ENCODE measurements at places on chromosomes 13 and 19.

DNA sequence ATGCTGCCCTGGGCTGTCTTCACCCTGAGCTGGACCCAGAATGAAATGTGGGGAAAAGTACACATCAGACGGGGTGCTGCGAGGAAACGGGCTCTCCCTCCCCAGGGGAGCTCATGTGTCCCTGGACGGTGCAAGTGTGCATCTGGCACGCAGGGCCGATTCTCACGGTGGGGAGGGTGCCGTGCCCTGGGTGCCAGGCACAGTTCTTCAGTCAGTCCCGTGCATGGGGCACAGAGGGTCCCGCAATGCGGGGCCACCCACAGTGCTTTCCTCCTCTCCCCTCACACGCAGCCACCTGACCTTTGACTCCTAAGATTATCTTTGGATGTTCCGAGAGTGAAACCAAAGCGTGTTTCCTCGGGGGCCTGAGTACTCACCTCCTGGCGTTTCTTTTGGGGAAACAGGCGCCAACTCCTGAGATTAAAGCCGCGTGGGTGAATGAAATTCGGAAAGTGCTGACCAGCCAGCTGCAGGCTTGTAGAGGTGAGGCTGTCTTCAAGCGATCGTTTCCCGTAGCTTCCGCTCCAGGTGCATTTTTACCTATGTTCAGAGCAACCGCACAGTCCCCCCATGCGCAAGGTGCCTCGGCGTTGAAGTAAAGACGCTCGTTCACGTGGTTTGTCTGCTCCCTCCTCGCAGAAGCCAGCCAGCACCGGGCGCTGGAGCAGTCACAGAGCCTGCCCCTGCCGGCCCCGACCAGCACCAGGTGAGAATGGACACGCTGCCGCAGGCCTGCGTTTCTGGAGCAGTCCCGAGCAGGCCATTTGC, 17.5 kb upstream of the F7 start:
- no peak for DNase-seq

DNA sequence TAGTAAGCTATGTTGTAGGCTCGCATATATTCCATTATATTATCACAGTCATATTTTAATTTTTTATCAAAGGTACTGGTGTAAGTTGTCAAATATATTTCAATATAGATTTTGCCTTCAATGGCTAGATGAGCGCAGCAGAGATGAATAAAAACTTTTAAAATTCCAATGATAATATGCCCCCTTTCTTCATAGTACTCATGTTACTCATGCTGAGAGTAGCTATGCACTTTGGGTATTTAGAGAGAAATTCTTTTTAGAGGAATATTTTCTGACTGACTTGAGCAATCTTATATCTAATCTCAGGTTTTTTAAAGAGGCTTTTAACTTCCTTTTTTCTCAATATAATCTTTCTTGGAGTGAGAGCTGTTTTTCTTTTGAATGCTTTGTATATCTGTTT, 11.4 kb downstream of the ZNF254 start:
- no peak for DNase-seq

DNA sequence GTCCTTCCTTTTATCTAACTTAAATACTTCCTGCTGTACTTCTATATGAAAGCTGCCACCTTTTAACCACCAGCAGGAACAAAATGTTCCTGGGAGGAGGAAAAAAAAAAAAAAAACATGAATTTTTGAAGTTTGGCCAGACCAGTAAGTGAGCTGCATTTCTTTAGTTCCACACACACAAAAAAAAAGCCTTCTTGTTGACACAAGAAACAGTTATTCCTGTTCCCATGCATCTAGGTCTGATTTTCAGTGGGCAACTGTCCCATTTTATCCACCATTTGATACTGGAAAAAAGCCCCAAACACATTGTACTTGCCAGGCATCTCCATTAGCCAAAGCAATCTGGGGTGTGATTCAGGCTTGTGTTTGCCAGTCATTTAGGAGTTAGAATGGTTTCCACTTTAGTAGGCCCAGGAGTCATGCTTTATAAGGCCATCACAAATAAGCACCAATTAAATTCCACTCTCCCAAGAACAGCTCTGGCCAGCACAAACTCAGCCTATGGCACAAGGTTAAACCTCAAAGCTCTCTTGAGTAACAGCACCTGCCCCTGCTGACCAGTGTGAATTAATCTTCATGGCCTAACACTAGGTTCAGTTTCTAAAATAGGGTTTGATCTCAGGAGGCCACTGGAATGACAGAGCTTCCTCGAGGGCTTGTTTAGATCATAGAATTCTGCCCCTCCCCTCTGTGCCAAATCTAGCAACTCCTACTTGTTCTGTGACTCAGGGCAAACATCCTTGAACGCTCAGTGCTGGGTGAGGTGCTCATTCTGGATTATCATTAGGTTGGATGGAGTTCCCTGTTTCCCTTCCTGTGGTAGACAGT, 67.1 kb downstream of the NUFIP1 start:
- no peak for DNase-seq

- DNase-seq = peak; percentile 9
These were observed 17.7 kb downstream of the RFX2 start for GRCh38 chr19:6092329-6093286.

- DNase-seq = no peak
These were observed 82.5 kb downstream of the CHST8 start for GRCh38 chr19:33704271-33704670.

DNA sequence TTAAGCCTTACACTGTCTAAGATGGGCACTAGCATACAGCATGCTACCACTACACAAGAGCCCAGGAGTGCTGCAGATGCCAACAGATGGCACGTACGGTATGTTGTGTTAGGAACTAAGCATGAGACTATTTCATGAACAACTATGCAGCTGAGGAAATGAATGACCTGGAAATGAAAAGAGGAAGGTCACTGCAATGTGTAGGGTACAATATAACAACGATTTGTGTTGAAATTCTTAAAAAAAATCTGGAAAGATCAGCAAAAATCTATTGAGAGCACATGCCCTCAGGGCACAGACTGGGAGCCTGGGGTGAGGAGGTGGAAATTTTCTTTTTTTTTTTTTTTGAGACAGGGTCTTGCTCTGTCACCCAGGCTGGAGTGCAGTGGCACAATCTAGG, 14.4 kb downstream of the HAUS8 start:
- DNase-seq = no peak

DNA sequence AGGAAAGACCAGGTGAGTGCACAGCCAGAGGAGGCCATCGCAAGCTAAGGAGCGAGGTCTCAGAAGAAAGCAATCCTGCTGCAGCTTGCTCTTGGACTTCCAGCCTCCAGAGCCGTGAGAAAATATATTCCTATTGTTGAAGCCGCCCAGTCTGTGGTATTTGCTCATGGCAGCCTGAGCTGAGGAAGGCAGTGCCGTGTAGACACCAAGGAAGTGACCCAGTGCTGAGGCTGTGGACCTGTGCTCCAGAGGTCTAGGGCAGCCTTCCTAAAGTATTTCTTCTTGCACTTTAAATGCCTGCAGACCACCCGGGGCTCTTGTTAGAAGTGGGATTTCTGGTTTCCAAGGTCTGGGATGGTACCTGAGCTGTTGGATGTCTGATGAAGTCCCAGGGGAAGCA, 158.5 kb upstream of the KL start:
- DNase-seq = no peak

DNA sequence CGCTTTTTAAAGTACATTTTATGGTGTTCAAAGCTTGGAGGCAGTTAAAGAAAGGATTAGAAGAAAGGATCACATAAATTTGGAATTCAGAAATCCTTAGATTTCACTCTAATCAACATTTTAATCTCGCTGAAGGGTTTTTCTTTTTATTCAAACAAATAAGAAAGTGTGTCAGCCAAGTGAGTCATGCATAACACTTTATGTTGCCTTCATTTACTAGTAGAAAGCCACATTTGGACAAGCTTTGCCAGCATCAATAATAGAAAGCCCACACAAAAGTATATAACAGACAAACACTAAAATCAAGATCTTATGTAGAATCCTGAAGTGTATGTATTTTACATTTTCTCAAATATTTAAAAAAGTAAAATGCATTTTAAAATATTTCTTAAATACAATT, 154.9 kb upstream of the TRPC4 start:
- no peak for DNase-seq

GRCh38 chr19:18778076-18778389, 13.1 kb downstream of the COMP start:
- DNase-seq = no peak

DNA sequence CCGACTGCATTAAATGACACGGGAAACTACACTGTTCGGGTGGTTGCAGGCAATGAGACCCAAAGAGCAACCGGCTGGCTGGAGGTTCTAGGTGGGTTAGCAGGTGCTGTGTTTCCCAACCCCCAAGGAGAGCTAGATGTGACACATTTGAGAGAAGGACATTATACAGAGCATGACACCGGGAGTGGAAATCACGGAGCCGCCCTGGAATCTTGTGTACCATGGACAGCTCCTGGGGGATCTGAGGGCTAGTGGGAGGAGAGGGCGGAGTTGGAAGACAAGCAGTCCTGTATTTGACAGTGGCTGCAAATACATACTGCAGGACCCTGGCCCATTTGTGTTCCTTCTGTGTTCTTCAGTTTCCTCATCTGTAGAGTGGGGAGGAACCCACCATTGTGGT, 2.3 kb downstream of the CEACAM18 start:
- no peak for DNase-seq

DNA sequence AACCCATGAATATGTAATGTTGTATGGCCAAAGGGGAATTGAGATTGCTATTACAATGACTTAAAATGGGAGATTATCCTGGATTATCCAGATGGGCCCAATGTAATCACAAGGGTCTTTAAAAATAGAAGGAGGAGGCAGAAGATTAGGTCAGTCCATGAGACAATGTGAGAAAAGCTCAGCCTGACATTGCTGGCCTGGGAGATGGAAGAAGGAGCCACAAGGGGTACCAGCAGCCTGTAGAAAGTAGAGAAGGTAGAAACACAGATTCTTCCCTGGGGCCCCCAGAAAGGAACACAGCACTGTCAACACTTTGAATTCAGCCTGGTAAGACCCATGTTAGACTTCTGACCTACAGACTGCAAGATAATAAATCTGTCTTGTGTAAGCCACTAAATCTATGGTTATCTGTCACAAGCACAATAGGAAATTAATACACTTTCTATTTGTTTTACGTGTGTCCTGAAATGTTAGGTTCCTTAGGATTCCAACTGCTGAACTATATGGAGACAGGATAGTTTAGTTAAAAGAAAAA, 132.9 kb upstream of the SERP2 start:
- DNase-seq = no peak

DNA sequence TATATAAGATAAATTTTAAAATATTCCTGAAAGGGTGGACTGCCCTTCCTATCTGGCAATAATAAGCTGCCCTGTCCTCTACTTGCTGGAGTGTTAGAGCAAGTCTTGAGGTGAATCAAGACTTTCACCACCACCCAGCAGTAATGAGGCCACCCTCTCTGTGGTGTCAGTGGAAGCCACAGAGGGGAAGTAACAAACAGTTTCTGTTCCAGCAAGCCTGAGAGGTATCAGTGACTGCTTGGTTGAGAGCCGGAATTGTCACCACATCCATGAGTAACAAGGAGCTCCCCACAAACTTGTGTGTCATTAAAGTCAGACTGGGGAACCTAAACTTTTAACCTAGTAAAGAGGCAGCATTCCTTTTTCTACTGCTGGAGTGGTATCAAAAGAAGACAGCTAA, 532.7 kb upstream of the SPRY2 start:
- no peak for DNase-seq

DNA sequence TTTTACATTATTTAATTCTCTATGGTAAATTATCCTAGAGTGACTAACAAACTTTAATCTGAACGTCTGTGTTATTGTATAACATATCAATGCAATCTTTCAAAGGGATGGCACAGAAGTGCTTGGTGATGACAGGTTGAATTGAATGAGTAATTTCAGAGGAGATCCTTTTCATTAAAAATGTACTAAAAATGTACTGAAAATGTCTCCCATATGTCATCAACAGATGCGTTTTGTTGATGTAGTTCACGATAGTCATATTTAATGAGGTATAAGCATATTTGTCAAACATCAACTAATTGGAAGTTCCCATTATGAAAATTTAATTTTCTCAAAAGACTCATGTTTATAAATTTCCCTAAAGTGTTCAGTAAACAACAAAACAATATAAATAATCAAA, 1434.7 kb upstream of the PCDH20 start:
- DNase-seq = no peak

GRCh38 chr19:31980796-31981195, 364.6 kb upstream of the ZNF507 start:
- DNase-seq = no peak

GRCh38 chr13:46633416-46633815, 80.4 kb downstream of the LRCH1 start:
- no peak for DNase-seq

GRCh38 chr13:41048640-41049039, 12.7 kb upstream of the WBP4 start:
- no peak for DNase-seq

GRCh38 chr13:109331011-109331433, 455.4 kb downstream of the IRS2 start:
- DNase-seq = no peak

GRCh38 chr13:59000770-59001169, 1163.0 kb downstream of the DIAPH3 start:
- no peak for DNase-seq

DNA sequence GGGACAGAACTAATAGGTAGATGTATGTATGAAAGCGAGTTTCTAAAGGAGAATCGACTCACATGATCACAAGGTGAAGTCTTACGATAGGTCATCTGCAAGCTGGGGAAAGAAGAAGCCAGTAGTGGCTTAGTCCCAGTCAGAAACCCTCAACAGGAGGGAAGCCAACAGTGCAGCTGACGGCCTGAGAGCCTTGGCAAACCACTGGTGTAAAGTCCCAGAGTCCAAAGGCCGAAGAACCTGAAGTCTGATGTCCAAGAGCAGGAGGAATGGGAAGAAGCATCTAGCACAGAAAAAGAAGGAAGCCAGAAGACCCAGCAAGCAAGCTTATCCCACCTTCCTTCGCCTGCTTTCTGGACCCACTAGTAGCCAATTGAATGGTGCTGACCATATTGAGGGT, 507.6 kb upstream of the ARGLU1 start:
- DNase-seq = no peak

DNA sequence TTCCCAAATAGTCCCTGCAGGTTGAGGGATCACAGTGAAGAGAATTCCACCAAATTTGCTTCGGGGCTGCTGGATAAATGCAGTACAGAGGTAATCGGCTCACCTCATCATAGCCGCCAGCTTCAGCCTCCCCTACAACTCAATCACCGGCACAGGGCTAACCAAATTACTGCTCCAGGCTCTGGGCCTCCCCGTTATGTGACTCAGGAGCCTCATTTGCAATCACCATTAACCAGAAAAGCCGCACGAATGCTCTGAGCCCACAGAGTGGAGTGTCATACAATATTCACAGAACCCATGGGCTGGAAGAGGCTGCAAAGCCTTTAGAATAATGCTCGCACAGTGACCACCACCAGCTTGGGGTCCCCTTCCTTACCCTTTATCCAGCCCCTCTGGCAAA, 4.9 kb downstream of the SIAH3 start:
- no peak for DNase-seq

DNA sequence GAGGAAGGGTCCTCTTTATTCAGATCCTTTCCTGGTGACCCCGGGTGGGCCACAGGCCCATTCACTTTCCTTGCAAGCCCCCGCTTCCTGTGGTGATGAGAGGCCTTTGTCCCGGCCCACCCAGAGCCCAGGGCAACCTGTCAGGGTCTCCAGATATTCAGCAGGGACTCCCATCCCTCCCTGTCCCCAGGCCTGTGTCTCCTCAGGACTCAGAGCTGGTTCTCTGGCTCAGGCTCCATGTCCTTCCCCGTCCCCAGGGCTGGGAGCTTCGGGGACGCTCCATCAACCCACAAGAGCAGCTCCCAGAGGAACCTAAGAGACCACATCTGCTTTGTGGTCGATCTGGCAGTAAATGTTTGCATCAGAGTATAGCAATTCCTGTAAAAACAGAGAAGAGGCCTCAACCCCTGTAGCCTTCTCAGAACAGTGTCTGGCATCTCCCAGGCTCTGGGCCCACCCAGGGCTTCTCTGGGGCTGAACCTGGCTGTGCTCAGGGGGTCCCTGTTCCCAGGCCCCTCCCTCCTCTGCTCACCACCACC, 7.8 kb downstream of the CEACAM4 start:
- DNase-seq = no peak

Data from hypothalamus (tissue), 51 donors.